ENCODE measurements at places on chromosomes 5 and 9. TPM values are rescaled to one million over a fixed set of nuclear protein-coding genes. Genes with fewer than 3 reads are reported as not detected.

GRCh38 chr5:6439588-6440550 lies 8.8 kb upstream of the UBE2QL1 start:
- DNase-seq = no peak

DNA sequence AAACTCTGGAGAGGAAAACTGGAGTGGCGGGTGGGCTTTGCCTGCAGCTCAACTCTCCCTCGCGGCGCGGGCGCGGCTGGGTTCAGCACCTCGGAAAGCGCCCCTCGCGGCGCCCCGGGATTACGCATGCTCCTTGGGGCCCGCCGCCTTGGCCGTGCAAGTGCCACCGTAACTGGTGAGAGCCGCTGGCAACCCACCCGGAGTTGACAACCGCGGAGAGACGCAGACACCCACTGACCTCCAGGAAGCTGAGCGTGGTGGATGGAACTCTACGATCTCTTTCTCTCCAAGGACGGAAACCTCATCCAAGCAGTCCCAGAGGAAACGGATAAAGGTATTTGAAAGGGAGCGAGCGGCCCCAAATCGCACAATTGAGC lies 194 bp upstream of the RXFP3 start:
- DNase-seq = peak; percentile 90

GRCh38 chr5:180825768-180826525 lies 23.3 kb upstream of the MGAT1 start:
- no peak for DNase-seq

DNA sequence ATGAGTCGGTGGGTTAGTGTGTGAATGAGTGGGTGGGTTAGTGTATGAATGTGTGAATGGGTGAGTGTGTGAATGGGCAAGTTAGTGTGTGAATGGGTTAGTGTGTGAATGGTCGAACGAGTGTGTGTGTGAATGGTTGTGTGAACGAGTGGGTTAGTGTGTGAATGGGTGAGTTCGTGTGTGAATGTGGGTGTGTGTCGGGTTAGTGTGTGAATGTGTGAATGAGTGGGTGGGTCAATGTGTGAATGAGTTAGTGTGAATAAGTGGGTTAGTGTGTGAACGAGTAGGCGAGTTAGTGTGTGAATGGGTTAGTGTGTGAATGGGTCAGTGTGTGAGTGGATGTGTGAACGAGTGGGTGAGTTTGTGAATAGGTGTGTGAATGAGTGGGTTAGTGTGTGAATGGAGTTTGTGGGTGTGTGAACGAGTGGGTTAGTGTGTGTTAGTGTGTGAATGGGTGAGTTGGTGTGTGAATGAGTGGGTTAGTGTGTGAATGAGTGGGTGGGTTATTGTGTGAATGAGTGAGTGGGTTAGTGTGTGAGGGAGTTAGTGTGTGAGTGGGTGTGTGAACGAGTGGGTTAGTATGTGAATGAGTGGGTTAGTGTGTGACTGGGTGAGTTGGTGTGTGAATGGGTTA lies 38.8 kb downstream of the NKD2 start:
- no peak for DNase-seq

DNA sequence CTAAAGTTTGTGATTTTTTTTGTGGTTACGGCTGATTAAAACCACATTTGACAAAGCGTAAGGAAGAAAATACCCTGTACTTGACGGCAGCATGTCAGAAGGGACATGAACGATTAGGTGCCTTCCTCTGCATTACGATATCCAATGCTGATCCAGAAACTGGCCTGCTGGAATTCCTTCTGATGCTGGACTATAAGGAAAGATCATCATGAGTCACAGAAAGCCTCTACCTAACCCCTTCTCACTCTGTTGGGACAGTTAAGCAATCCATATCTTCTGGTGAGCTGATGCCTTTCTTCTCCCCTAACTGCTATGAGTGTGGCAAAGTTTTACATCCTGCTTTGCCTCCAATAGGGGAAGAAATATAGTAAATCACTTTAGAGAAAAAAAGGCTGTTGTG lies 78.4 kb upstream of the PAPPA start:
- DNase-seq = no peak

DNA sequence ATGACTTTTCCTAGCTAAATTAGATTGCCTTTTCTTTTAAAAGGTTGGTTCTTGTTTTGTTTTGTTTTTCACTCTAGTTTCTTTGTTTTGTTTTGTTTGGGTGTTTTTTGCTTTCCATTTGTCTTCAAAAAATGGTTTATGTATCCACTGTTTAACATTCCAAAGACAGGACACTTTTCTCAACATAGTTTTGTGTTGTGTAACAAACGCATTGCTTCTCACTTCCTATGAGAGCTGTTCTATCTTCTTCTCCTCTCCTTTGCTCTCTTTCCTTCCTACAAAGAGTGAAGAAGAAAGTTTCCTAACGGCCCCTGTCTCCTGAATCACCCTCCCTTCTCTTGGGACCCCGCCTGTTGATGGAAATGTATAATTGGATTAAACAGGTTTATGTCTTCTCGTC lies 539.7 kb downstream of the ACTL7B start:
- no peak for DNase-seq

DNA sequence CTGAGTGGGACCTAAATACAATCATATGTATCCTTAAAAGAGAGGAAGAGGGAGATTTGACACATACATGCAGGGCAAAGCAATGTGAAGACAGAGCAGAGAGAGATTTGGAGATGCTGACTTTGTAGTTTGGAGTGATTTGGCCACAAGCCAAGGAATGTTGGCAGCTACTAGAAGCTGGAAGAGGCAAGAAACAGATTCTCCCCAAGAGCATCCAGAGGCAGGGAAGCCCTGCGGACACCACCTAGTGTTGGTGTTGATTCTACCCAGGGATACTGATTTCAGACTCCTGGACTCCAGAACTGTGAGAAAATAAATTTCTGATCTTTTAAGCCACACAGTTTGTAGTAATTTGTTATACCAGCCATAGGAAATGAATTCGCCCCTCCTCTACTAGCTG lies 64.9 kb upstream of the OSMR start:
- DNase-seq = no peak

- DNase-seq = no peak
These were observed 418.2 kb downstream of the CDK5RAP2 start for GRCh38 chr9:120161776-120162175.

DNA sequence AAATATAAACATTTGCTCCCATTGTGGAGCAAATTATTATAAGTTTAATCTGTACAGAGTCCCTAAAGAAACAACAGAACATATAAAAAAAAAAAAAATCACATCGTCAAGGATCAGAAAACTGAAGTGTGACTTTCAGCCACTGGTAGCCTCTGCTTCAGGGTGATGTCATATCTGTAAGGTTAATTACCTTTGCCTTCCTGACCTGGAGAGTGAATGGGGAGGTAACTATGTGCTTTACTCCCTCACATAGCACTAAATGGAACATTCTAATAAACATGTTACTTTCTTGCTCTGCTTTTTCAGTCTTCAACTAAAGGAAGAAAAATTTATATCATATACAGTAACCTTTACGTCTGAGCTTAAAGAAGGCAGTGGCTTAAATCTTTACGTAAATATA lies 70.3 kb upstream of the TRPM3 start:
- no peak for DNase-seq

DNA sequence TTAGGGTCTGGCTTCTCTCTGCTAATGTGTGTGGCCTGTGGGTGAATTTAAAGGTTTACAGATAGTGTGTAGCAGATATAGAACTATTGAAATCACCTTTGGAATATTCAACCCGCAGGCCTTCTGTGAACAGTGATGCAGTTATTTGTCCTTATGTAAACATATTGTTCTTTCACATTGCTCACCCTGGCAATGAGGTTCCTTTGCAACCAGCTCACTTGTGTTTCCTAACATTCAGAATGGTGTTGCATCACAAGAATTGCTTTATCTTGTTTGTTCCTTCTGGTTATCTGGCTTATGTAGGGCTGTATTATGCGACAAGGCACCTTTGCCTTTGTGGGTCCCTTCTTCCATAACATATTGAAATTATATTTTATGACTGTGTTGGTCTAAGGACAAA lies 370.3 kb downstream of the NNT start:
- no peak for DNase-seq

The SLC45A2 gene
- total RNA-seq = 2.1 TPM

The CDH6 gene
- total RNA-seq = 127 TPM

The IRX2 gene
- 31.4 TPM for total RNA-seq

The GRIN3A gene
- total RNA-seq = 5.3 TPM

The GNE gene
- 16.3 TPM for total RNA-seq

Data from type B pancreatic cell (in vitro differentiated cells).